ENCODE measurements at places on chromosomes 1 and 21.

DNA sequence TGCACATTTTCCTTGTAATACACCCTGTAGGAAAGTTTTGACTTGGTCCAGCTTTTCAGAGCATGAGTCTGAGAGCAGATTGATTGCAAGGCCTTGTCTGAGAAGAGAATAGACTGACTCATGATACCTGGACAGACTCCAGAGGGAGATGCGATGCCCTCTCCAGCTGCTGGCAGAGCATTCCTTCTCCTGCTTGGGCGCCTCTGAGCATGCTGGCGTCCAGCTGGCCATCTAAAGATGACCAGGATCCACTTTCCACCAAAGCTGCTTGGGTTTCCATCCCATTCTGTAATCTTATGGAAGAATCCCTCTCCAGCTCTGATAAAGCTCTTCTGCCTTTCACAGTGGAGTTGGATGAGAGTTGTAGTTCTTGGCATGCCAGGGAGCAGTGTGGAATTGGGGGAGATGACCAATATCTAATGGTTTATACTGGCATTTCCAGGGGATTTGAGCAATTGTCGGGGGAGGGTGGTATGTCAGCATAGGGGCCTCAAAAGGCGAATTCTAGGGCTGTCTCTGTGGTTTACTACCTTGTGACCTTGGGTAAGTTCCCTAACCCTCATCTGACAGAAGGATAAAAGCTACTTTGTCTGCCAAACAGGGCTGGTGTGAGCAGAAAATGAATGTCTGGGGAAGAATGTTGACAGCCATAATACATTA lies 19.5 kb downstream of the SZRD1 start:
- DNase-seq, result no peak

DNA sequence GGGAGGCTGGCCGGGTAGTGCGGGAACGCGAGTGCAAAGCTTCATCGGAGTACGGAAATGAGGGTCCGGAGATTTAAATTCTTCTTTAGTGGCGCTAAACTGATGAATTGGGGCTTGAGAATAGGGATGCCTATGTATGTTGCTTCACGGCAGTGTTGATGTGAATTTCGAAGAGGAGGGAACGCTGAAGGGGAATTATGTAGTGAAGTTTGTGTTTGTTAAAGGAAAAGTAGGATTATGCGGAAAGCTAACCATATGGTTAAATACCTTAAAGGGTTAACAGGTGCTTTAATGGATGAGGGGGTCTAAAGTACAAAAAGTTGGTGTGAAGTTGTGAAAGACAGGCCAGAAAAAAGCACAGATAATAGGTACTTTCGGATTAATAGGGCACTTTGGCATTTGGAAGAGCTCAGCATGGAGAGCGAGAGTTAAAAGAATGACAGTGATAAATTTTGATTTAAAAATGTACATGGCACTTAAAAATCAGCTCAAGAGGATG lies 1.4 kb downstream of the HS2ST1 start:
- DNase-seq, result no peak

DNA sequence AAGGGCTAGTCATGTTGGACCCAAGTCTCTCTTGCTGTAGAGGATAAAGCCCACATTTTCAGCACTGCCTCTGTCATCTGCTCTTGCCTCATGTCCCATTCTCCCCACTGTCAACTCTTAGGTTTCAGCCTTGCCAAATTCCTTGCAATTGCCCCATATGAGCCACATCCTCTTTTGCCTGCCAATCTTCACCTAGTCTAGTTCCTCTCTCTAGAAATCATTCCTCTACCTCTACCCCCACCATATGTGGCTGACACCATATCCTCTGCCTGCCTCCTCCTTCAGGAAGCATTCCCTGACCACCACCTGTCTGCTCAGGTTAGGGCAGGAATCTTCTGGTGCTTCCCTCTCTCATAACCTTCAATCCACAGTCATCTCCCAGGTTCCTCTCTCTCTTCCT lies 38.2 kb downstream of the SLC9A1 start:
- DNase-seq, result no peak

DNA sequence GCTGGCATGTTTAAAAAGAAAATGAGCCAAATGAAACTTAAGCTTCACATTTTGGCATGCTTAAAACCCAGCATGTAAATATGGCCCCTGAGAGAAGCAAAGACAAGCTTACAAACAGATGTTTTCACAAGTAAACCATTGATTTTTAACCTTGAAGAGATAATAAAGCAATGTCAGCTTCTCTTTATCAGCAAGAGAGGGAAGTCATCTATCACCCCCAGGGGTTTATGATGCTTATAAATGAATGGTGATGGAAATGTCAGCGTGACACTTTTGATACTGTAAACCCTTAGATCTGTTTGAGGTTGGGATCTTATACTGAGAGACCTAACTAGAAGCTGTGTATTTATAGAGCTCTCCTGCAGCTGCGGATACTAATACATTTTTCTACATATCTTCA lies 471.3 kb downstream of the PLA2G4A start:
- no peak for DNase-seq

- no peak for DNase-seq
Observed at GRCh38 chr21:23101111-23101510, 2102.9 kb downstream of the NCAM2 start.
